Transverse colon (tissue), 4 donors: ENCODE measurements at places on chromosomes 7 and 10. TPM values are rescaled to one million over a fixed set of nuclear protein-coding genes. Genes with fewer than 3 reads are reported as not detected.
A peak's percentile ranks its signal among the peaks of the same experiment; 100 is the strongest.

Gene PDE1C
- 2.5 TPM for total RNA-seq

GRCh38 chr7:14309432-14309831 lies 320.0 kb upstream of the ETV1 start:
- no peak for DNase-seq

GRCh38 chr7:115634633-115635032 lies 395.9 kb downstream of the TFEC start:
- no peak for DNase-seq

DNA sequence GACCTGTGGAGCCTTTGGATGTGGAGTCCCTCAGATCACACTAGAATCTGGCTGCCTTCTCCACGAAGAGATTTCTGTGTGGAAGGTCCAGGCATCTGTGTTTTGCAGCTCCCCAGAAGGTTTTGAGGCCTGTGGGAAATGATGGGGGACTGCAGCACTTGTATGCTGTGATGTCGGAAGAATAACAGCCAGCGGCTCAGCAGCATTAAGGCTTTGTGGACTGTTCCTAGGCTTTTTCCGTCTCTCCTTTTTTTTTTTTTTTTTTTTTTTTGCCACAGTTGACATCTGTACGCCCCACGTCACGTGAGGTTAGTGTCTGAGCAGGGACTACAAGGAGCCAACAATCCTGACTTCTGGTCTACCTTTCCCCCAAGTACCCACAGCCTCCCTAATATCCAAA lies 181.3 kb downstream of the PFKFB3 start:
- no peak for DNase-seq

DNA sequence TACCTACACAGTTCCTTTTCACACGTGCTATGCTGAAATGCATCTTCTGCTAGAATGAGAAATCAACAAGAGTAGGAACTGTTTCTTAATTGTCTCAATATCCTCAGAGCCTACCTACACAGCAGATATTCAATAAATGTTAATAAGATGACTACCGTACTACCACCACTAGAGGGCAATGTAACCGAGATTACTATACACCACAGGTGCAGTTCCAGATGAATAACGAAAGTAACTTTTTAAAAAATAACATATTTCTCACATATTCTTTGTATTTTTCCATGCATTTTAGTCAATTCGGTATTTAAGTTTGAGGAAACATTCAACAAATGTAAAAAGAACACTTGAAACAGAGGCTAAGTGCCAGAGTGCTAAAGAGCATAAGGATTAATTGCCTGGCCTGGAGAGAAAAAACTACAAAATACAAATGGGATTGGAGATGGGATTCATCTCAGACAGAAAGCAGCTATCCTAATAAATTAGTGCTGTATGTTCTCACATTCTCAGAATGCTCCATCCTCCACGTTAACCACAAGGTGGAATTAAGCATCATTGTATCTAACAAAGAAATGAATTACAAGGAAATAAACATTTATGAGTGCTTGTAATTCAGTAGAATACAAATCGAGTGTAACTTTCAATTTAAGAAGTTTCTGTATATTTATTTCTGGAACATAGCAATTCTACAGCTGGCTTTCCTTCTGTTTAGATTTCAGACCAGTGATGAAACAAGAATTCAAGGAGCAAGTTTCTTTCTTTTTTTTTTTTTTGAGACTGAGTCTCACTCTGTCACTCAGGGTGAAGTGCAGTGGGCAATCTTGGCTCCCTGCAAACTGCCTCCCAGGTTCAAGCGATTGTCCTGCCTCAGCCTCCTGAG lies 20.3 kb upstream of the HECTD2 start:
- no peak for DNase-seq

Gene STAG3
- total RNA-seq = 9.4 TPM

Gene PTPRN2
- total RNA-seq = 25.4 TPM

- no peak for DNase-seq
These were observed 1.7 kb downstream of the TCAF1 start for GRCh38 chr7:143900230-143900766.

- DNase-seq = no peak
These were observed 11.6 kb upstream of the SNX10 start for GRCh38 chr7:26280097-26280496.

Gene KCTD7
- 5.2 TPM for total RNA-seq

Gene CALCR
- not detected for total RNA-seq

GRCh38 chr10:101709359-101710058 lies 14.5 kb upstream of the FBXW4 start:
- no peak for DNase-seq

Gene CTAGE6
- total RNA-seq = not detected

Gene SEMA3C
- 80.4 TPM for total RNA-seq

DNA sequence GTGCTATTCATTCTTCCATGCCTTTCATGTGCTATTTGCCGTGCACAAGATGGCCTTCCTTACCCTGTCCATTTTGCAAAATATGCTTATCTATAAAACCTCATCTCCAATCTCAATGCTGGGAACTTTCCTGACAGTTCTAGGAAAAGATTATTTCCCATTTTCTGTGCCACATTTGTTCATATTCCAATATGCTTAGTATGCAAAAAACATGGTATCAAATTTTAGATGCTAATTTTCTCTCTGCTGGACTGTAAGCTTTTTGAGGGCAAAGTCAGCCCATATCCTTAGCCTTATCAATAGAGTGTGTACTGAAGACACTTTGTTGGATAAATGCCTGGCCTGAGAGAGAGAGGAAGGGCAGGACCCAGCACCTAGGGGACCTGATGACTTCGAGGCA lies 39.4 kb downstream of the MGAM2 start:
- DNase-seq = no peak

Gene PNPLA8
- 29.1 TPM for total RNA-seq

Gene TMEM225B
- not detected for total RNA-seq

GRCh38 chr7:89401099-89401498 lies 605.6 kb upstream of the TEX47 start:
- DNase-seq = no peak

GRCh38 chr10:52387744-52388143 lies 73.7 kb downstream of the DKK1 start:
- no peak for DNase-seq

DNA sequence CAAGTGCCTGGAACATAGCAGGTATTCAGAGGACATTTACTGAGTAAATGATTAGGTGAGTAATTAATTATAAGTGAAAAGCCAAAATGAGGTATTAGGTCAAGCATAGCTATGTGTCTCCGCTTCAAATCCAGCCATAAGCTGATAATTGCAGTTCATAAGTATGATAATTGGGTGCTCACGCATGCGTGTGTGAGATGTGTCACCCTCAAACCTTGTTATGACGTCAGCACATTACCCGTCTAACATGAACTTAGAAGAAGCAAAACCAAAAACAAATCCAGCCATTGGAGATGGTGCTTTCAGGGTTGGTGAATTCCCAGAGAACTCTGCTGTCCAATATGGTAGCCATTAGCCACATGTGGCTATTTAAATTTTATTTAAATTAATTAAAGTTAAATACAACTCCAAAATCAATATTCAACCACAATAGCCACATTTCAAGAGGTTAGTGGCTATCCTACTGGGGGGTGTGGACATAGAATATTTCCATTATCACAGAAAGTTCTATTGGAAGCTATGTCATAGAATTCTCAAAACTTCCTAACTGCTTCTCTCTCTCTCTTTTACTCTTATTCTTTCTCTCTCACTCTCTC lies at the start of gene CPA5:
TSS of gene CPA5 (plus strand) at position 546 of the 596 bp plus-strand sequence. CDS start 1,670 bp downstream, outside the sequence.
- DNase-seq = no peak

Gene TACC2
- total RNA-seq = 93.8 TPM

- no peak for DNase-seq
These were observed 45.4 kb upstream of the PNLIPRP3 start for GRCh38 chr10:116382290-116382689.

Gene HOXA2
- 6.4 TPM for total RNA-seq

GRCh38 chr10:132618158-132618919 lies 80.8 kb downstream of the INPP5A start:
- no peak for DNase-seq

- peak; percentile 44 for DNase-seq
These were observed 150.4 kb downstream of the SFMBT2 start for GRCh38 chr10:7260412-7260900.

Gene FGFBP3
- total RNA-seq = 1.1 TPM

Gene SPDYE6
- total RNA-seq = not detected

DNA sequence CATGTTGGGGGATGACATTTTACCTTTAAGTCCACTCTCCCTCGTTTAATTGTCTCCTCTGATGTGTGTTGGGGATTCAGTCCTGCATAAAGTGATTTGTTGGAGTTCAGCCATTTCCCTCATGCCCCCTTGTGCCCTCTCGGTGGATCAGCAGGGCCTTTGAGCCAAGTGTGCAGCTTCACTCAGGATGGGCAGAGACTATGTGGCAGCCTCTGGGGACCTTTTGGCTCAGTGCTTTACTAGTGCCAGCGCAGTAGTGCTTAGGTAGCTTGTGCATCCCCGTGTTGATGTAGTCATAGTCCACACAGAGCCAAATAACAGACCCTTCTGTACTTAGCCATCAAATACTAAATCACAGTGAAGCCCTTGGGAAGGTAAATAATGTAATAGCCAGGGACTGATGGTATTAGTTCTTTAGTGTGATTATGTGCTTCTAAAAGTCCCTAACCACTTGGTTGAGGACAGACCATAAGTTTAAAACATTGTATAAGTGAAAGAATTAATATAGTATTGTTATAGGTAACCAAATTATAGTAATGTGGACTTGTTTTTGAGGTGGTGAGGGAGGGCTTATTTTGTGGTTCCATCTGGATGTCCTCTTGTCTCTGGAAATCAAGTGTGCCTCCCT lies 11.4 kb downstream of the BUB3 start:
- DNase-seq = no peak

GRCh38 chr7:98733036-98733435 lies 116.0 kb downstream of the NPTX2 start:
- DNase-seq = peak; percentile 19

DNA sequence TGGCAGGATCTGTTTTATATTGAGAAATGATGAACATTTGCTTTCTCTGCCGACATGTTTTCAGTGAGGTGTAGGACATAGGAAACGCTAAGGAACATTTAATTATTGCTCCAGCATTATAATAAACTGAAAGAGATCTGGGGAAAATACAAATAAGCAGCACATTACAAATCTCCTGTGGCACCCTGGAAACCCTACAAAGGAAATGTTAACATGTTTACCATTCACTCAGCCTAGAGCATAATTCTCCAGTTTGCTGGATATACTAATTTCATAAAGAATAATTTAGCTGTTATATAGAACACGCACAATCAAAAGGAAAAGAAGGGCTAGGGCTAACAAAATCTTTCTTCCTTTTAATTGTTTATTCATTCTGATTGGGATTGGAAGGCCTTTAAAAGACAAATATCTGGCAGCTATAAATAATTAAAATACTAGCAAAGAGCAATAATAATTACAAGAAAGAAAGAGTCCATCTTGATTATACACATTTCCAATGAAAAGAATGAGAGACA lies 299.4 kb downstream of the CRPPA start:
- no peak for DNase-seq
